Central memory CD8-positive, alpha-beta T cell (primary cell): ENCODE measurements at places on chromosomes 7 and 10.

GRCh38 chr10:21205328-21205727, 308.2 kb upstream of the NEBL start:
- no peak for DNase-seq

DNA sequence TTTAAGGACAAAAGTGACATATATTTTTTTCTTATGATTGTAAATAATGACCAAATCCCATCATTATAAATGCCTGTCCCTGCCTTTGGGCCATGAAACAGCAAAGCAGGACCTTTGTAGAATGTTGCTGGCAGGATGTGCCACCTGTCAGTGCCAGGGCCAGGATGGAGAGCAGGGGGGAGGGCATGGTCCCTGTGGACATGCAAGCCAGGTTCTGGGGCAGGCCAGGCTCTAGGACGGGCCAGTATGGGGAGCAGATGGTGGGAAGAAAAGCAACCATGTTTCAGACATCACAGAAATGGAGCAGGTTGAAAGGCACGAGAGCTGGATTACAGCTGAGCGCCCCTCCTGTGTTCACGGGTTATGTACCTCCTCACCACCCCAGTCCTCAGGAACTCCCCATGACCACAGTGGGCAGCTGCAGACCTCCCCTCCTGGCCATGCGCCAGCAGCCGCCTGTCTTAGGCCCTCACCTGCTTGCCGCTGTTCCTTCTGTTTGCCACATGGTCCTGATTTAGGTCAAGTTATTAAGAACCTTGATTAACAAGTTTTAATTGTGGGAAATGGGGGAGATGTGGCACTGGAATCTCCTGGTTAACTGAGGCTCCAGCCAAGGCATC, 210.4 kb downstream of the PAXIP1 start:
- DNase-seq, result no peak

DNA sequence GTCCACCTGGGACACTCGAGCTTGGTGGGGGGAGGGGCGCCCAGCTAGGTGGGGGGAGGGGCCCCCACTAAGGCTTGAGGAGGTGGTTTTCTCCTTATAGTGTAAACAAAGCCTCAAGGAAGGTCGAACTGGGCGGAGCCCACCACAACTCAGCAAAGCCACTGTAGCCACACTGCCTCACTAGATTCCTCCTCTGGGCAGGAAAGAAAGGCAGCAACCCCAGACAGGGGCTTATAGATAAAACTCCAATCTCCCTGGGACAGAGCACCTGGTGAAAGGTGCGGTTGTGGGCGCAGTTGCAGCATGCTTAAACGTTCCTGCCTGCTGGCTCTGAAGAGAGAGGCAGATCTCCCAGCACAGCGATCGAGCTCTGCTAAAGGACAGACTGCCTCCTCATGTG, 133.1 kb downstream of the SNX13 start:
- no peak for DNase-seq

DNA sequence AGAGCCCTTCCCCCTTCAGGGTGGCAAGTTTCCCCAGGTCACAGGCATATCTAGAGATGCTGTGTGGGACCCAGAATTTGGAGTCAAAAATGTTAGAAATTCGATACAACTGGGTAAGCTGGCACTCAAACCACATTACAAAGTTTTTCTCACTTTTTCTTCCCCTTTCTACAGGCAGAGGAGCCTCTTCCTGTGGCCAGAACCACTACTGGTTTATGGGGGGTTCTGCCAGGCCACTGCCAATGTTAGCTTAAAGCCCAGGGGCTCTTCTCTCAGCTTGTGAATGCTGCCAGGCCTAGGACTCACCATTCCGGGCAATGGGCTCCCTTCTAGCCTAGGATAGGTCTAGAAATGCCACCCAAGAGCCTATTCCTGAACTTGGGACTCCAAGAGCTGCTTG, 617.9 kb upstream of the PHF14 start:
- DNase-seq, result no peak

DNA sequence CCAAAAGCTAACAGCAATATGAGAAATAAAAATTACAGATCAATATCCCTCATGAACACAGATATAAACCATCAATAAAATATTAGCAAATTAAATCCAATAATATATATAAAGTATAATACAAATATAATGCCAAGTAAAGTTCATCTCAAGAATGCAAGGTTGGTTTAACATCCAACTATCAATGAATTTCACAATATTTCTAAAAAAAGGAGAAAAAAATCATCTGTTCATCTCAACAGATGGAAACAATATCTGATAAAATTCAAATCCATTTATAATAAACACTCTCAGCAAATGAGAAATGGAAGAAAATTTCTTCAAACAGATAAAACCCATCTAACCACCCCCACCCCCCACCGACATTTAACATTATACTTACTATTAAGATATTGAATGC, 86.9 kb downstream of the SIRT1 start:
- no peak for DNase-seq

GRCh38 chr10:115092555-115093285, 445 bp upstream of the ATRNL1 start:
- DNase-seq, result no peak

DNA sequence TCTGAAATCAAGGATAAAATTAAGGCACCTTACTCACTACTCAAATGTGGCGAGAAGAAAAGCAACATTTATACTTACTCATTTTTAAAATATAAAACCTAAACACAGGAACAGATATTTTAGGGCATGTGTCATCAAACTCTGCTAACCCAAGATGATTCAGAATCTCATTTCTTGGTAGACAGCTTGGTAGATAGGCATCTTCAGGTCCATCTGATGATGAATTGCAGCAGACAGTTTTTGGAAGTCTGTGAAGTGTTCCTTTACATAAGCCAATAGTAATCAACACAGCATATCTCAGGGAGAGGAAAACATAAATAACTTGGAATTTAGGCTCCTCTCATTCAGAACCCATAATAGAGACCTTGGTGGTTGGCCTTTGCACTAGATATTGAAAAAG, 3.4 kb downstream of the HIPK2 start:
- DNase-seq, result no peak

GRCh38 chr7:65235586-65235985, 138.1 kb upstream of the ZNF92 start:
- DNase-seq, result no peak

DNA sequence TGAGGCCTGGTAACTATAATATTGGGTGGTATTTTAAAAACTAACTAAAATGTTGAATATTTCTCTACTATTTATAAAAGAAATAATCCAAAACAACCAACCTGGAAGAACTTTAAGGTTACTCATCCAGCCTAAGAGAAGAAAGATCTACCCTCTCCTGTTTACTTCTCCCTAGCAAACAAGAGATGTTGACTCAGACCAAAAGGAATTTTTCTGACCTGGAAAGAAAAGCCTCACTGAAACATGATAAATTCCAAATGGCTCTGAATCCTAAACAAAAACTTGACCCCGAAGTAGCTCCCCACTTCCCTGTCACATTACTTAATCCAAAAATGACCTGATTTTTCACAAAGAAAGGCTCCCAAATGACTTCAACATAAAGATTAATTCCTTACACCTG, 101.2 kb downstream of the PARD3 start:
- no peak for DNase-seq

DNA sequence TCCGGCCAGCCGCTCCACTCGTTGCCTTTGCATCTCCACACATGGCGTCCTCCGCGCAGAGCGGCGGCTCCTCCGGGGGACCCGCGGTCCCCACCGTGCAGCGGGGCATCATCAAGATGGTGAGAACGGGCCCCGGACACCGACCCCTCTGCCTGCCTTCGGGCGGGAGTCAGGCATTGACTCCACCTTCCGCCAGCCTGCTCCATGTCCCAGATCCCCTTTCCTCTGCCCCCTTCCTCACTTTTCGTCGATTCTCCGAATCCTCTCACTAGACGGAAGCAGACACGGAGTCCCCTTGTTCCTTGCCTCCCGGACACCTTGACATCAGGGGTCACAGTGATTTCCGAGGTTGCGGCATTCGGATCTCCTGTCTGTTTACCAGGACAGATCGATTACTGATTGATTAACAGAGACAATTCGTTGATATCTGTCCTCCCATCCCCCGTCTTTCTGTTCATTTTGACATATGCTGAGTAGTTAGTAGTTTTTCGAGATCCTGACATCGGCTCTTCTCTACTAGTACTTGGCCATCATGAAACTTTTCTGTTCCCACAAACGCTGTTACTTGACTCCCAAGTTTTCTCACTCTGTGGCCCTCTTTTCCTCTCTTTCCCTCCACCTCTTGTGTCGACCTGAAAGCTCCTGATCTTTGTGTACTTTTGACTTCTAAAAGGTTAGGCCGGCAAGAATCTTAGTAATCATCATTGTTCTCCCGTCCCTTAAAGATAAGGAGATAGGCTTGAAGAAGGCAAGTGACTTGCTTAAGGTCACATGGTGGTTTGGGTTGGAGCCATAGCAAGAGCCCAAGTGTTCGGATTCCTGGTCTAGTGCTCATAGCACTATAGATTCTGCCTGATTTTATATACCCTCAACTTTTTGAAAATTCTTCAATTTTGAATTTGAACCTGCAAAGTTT, 597 bp downstream of the SND1 start:
- DNase-seq, result no peak

DNA sequence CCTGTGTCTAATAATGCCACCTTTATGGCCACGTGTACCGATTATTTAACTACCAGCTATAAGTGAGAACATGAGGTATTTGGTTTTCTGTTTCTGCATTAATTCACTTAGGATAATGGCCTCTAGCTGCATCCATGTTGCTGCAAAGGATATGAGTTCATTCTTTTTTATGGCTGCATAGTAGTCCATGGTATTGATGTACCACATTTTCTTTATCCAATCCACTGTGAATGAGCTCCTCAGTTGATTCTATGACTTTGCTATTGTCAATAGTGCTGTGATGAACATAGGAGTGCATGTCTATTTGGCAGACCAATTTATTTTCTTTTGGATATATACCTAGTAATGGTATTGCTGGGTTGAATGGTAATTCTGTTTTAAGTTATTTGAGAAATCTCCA, 96.4 kb downstream of the SLC25A40 start:
- DNase-seq, result no peak

GRCh38 chr10:63667596-63668480, 146.6 kb downstream of the REEP3 start:
- no peak for DNase-seq

- no peak for DNase-seq
Measured at GRCh38 chr7:74138945-74139843, 35.0 kb upstream of the EIF4H start.

GRCh38 chr7:5429253-5429856, 5.7 kb upstream of the TNRC18 start:
- no peak for DNase-seq

GRCh38 chr7:38902449-38902848, 6.5 kb downstream of the VPS41 start:
- DNase-seq, result no peak

DNA sequence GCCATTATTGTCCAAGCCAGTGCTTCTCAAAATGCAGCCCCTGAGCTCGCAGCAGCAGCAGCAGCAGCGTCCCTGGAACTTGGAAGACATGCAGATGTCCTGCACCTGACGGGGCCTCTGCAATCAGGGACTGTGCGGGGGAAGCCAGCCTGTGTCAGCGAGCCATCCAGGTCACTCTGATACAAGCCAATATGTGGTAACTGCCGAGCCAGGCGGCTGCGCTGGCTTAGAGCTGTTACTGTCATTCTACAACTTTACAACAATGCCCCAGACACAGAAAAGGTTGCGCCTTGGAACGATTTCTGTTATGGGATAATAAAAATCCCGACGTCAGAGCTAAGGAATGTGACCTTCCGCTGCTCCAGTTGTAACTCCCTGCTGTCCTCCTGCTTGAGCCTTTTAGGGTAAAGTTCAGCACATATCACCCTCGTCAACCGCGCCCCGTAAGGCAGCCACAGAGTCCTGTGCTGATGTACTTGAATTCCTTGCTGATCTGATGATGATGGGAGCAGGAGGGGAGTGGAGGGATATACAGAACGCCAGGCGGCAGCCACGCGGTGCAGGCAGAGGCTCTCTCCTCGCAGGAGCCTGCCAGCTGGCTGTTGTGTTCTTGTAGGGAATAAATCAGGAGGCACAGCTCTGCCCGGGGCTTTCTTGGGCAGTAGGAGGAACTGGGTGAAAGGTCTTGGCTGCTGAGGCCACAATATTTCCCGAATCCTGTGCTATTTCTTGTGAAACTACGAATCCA, 20.0 kb upstream of the CRYGN start:
- DNase-seq, result no peak
